ENCODE measurements at places on chromosomes 13 and 19.

DNA sequence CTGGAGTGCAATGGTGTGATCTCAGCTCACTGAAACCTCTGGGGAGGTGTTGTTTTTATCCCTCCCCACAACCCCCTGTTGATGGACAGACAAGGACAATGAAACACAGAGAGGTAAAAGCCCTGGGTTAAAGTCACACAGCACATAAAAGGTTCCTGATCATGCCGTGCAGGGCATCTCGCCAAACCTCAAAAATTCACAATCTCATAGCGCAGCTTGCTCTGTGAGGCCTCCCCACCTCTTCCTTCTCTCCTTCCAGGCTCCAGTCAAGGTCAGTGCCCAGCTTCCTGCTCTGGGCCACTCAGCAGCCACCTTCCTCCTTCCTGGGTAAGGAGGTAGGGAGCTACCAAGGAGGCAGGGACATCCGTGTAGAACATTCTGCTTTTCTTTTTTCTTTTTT, 2.3 kb downstream of the FUT2 start:
- no peak for DNase-seq

DNA sequence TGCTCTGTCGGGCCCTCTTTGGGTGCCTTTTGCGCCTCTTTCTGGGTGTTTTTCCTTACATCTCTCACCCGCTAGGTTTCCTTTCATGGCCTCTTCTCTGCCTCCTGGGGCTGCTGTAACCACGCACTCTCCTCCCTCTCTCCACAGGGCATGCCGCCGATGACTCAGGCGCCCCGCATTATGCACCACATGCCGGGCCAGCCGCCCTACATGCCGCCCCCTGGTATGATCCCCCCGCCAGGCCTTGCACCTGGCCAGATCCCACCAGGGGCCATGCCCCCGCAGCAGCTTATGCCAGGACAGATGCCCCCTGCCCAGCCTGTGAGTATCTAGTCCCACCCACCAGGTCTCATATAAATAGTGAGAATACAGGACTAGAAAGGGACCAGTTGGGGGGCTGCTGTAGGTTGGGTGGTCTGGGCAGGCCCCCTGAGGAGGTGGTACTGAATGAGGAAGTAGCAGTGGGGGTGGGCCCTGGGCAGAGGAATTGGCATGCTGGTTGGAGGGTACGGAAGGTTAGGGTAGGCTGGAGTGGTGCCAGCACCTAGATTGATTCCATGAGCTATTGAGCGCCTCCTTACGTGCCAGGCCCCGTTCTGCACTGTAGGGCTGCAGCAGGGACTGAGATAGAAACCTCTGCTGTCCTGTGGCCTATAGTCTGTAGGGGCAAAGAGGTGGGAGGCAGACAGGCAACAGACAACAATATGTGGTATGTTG, 11.9 kb downstream of the SNRPA start:
- DNase-seq = no peak

DNA sequence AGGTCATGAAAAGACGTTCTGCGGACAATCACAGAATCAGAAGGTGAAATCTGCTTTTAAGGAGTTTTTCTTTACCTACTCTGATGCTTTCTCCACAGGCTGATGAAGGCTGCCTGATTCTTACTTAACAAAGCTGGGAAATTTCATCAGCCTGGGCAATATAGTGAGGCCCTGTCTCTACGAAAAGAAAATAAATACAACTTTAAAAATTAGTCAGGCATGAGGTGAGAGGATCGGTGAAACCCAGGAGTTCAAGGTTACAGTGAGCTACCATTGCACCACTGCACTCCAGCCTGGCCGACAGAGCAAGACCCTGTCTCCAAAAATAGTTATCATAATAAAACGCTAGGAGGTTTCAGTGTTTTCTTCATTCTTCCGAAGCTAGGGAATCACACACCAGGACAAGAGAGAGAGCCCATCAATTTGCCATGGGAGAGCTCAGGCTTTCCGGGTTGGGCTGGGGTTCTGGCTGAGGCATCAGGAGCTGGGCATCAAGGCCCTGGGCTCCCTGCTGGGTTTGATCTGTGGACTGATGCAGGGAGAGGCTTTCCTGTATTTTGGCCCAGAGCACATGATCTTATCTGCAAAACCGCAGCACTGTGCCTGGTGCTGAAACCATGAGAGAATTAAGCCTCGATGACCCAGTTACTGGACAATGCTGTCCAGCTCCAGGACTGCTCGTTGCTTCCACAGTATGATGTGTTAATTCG, 25.1 kb upstream of the CEBPG start:
- no peak for DNase-seq

DNA sequence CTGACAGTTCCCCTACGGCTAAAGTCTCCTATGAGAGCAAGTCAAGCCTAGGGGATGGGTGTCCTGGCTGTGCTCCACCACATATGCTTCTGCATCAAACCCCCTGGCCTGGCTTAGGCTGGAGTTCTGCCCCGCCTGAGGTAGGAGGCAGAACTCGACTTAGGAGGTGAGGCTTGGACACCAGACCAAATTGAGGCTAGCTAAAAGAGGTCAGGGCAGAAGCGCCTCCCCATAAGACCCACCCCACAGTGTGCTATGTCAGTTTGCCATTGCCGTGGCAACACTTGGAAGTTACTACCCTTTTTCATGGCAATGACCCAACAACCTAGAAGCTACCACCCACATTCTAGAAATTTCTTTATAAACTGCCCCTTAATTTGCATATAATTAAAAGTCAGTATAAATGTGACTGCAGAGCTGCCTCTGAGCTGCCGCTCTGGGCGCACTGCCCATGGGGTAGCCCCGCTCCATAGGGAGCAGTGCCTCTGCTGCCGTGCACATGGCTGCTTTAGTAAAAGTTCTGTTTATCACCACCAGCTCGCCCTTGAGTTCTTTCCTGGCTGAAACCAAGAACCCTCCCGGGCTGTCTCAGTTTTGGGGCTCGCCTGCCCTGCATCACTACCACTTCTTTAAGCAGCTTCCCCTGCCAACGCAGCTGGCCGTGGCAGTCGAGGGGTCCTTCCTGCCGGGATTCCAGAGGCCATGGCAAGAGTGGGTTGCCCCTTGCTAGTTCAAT, 20.2 kb downstream of the AP1M1 start:
- DNase-seq = no peak

DNA sequence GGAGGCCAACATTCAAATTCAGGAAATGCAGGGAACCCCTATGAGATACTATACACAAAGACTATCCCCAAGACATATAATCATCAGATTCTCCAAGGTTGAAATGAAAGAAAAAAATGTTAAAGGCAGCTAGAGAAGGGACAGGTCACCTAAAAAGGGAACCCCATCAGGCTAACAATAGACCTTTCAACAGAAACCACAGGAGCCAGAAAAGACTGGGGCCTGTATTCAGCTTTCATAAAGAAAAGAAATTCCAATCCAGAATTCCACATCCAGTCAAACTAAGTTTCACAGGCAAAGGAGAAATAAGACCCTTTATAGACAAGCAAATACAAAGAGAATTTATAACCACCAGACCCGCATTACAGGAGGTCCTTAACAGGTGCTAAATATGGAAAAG, 1703.6 kb upstream of the PRR20A start:
- DNase-seq = no peak

DNA sequence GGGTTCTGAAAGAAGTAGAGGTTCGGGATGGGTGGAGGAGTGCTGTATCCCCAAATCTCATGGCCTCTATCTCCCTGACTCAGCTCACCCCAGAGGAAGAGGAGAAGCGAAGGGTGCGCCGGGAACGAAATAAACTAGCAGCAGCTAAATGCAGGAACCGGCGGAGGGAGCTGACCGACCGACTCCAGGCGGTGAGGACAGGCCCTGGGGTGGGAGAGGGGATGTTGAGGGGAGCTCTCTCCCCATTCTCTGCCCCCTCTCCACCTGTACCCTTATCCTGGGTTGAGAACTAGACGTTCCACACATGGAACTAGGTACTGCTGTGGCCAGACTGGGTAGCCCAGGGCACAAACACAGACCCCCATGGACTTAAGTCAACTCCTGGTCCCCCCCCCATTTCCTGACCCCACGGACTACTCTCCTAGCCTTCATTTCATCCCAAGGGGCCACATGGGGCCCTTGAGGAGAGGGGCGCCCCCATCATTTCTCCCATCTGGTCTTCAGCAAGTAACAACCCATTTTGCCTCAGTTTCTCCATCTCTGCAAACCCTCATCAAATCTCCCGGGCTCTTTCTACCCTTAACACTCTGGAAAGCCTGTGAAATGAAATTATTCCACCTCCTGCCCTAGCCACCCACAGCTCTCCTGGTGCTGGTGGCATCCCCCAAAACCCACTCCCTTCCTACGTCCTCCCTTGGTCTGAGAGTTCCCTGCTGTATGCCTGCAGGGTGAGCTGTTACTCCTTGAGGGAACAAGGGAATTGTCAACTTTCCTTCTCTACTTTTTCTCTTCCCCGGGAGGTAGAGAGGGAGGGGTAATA, 3.5 kb downstream of the FOSB start:
- no peak for DNase-seq

DNA sequence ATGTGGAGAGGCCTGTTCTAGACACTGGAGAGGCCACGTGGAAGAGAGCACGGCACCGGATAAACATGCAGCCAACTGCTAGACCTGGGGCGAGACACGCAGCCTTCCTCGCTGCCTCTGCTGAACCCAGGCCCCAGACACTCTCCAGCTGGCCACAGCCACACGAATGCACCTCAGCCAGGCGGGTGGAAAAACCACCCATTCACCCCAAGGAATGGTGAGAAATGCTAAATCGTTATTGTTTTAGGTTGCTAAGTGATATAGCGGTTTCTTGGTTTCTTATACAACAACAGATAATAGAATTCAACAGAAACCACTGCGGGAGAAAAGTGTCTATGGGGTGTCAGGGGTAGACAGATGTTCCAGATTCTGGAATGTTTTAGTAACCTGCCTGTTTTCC, 52.5 kb downstream of the STK24 start:
- DNase-seq = no peak

DNA sequence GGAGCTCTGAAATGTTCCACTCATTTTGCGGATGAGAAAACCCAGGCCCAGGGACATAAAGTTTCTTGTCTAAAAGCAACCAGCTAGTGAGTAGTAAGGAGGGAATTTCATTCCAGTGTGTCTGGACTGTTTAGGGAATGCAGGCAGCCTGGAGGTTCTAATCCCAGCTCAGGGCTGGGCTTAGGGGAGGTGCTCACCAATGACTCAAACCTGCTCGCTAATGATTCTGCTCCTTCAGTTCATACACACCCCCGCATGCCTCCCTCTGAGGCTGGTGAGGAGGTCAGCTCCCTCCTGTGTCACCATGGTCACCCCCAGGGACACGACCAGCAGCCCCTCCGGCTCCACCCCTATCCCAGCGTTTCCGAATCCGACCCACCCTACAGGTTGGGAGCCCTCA, 34.6 kb downstream of the CYP4F2 start:
- no peak for DNase-seq

DNA sequence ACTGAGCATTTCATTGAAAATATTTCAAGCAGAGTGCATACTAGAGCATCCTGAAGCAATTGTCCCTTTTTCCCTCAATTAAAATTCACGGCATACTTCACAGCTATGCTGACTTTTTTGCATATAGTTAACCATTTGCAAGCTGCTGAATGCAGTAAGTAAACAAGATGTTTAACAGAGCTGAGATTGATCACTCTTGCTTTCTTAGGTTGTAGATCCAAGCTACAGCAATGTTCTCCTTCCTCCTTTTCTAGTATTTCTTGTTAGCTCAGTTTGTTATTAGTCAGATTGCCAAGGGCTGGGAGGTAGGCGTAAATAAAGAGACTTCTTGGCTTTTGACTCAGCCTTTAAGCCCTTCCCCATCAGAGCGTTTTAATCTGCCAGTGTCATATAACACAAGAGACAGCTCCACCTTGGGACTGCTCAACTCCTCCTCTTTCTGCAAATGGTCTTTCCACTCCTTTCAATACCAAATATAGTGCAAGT, at the start of gene SLITRK6:
Gene SLITRK6, minus strand, starts transcription at position 323 of the 486 bp plus-strand sequence. CDS start 2,911 bp downstream, outside the sequence.
- no peak for DNase-seq

GRCh38 chr19:45164577-45165335, 4.0 kb upstream of the NKPD1 start:
- no peak for DNase-seq

DNA sequence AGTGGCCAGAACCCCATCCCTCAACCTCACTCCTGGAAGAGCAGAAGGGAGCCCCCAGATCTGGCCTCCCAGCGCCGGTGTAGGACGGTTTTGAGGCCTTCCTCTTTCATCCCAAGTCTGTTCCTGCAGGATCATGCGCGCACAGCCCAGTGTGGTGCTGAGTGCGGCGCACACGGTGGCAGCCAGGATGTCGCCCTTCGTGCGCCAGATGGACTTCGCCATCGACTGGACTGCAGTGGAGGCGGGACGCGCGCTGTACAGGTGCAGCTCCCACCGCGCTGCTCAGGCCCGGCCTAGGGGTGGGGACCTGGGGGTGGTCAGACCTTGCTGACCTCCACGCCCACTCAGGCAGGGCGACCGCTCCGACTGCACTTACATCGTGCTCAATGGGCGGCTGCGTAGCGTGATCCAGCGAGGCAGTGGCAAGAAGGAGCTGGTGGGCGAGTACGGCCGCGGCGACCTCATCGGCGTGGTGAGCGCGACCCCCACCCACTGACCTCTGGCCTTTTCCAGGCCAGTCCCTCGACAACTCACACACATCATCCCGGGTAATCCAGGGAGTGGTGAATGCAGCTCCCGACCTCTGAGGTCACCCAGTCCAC, 14.8 kb downstream of the PNPLA6 start:
- no peak for DNase-seq

DNA sequence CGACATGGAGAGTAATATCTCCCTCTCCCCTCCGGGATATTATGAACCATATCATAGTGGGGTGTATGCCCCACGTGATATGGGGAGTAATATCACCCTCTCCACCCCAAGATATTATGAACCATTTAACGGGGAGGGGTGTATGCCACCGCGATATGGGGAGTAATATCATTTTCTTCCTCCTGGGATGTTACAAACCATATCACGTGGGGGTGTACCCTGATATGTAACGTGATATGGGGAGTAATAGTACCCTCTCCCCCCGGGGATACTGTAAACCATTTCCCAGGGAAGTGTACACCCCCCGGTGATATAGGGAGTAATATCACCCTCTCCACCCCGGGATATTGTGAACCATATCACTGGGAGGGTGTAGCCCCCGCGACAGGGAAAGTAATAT, 62.1 kb downstream of the ERICH4 start:
- DNase-seq = no peak

DNA sequence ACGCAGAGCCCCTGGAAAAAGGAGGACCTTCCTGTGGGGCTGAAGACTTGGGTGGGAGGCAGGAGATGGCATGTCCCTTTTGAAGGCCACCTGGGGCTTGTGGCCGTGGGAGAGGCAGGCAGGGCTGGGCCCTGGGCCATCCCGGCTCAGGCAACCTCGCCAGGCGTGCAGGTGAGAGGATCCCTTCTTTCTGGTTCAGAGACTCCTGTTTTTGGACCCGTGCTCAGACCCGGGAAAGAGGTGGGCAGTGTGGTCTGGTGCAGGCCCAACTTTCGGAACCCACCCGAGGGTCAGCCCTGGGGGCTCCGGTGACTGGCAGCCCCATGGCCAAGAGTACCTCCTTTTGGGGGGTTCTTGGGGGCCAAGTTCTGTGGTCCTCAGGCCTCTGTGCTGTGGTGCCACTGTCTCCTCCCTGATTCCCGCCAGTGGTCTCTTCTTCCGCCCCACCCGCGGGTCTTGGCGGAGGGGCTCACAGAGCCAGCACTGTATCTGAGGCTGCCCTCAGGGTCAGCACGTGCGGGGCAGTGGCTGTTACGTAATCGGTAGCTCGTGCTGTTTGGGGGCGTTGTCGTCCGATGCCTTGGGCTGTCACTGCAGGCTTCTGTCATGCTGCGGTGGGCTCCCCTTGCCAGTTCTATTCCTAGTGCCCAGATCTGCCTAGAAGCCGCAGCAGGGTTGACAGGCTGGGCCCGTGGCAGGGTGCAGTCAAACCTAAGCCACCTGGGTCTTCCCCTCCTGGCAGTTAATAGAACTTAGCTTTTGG, 42.7 kb downstream of the KDM4B start:
- no peak for DNase-seq

GRCh38 chr13:98540476-98540875, 36.4 kb downstream of the STK24 start:
- DNase-seq = no peak

GRCh38 chr19:11130824-11131455, 24.6 kb downstream of the SPC24 start:
- DNase-seq = peak; percentile 46

Data from stimulated activated CD8-positive, alpha-beta memory T cell treated with anti-CD3 and anti-CD28 coated beads, Interleukin-7, amount 100 ng/mL, for 1 hour (primary cell).